Hindlimb muscle (tissue), 1 donor: ENCODE measurements at places on chromosomes 3 and 15. TPM values are rescaled to one million over a fixed set of nuclear protein-coding genes. Genes with fewer than 3 reads are reported as not detected.

GTF2A2 gene
- polyA plus RNA-seq, result 97.9 TPM

FBXL22 gene
- 38.4 TPM for polyA plus RNA-seq

TNIK gene
- 49.1 TPM for polyA plus RNA-seq

RARB gene
- 11.2 TPM for polyA plus RNA-seq

SOX14 gene
- polyA plus RNA-seq, result not detected

CD86 gene
- 5.2 TPM for polyA plus RNA-seq

ASB14 gene
- 1.1 TPM for polyA plus RNA-seq

PLSCR5 gene
- not detected for polyA plus RNA-seq
